ENCODE measurements at places on chromosomes 11 and 22.

- DNase-seq: peak; percentile 50
Measured at GRCh38 chr11:96215110-96215782, 127.7 kb downstream of the MAML2 start.

GRCh38 chr11:76237000-76237649 is 30.8 kb upstream of the WNT11 start:
- DNase-seq: no peak

- no peak for DNase-seq
Measured at GRCh38 chr11:128803011-128803410, 64.1 kb downstream of the KCNJ1 start.

- no peak for DNase-seq
Measured at GRCh38 chr11:123677510-123677909, 23.1 kb upstream of the SCN3B start.

DNA sequence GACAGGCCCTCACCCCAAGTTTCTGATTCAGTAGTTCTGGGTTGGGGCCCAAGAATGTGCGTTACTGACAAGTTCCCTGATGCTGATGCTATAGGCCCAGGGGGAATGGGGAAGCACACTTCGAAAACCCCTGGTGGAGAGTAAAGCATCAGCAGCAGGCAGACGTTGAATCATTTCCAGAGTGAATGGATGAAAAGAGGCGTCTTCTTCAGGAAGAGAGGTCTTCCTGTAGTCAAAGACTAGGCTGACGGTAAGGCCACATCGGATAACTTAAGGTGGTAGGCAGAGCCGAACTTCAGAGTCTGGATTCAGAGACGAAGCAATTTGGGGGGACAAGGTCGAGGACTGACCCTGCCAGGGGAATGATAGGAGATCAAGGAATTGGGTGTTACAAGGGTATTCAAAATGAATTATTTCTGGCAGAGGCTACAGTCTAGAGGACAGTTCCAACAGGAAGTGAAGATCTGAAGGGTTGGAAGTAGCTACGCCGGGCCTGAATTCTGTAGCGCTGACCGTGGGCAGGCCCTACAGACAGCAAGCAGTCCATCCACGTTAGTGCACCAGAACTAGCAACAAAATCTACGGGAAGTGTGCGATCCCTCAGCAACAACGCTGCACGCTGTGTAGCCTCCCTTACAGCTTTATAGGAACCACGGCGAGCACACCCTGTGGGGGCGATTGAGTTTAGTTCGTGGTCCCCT is 862 bp upstream of the CENATAC start:
- DNase-seq: peak; percentile 37

DNA sequence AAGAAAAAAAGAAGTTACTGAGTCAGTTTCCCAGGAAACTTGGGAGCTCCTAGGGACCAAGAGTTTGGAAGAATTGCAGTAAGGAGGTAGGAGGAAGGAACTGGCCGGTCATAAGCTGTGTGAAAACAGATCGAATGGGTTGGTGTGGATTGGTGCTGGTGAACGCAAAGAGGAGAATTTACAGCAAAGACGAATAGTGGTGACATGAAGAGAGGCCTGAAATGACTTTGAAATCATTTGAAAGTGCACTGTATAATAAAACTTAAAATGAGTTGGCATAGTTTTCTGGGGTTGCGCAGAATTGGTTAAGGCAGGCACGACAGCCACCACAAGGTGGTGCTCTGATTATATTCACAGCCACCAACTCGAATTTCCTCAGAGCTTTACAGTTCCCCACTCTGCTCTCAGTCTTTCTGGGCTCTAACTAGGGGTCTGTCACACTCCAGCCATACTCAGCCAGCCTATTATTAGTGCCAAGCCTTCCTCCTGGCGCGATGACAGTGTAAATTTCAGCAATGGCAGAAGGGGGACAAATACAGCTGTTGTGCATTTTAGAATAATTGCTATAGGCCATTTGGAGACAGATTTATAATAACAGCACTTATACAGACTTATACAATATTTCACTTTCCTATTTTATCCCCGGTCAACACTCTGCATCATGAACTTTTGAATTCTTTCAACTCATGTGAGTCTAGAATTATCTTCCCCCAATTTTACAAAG is 8.3 kb upstream of the HTR3B start:
- peak; percentile 47 for DNase-seq

GRCh38 chr11:11864803-11865202 is 23.0 kb downstream of the USP47 start:
- DNase-seq: no peak

DNA sequence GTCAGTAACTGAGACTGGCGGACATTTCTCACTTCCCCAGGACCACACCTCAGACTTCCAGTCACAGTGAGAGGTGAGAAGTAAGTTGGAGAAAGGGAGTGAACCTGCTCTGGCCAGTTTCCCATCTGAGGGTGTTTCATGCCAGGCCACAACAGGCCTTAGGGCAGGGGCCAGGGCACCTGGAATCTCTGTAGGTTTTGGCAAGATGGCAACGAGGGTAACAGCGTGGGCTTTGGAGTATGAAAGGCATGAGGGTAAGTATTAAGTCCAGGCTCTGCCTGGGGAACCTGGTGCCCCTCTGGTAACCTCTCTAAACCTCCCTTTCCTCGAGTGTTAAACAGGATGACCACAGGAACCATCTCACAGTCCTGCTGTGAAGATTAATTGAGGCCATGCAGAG is 28.5 kb upstream of the ABCC8 start:
- DNase-seq: no peak

DNA sequence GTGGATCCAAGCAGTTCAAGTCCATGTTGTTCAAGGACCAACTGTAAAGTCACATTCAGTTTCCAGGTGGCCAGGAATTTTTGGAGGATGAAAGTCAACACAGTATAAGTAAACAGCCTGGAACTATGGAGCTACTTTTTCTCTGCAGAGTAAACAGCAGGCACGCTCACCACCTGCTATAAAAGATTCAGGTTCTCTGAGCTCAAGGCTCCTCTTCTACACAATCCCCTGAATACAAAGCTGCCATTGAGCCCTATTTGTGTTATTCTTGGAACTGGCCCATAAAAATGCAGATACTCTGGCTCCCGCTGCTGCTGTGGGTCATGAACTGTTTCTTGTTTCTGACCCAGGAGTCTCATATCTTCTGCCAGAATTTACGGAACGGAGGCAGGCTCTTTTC is 56.9 kb upstream of the PRR5 start:
- no peak for DNase-seq

- DNase-seq: no peak
Measured at GRCh38 chr22:42335839-42336378, 65.5 kb upstream of the TCF20 start.

GRCh38 chr11:14969901-14970323 is 2.2 kb downstream of the CALCA start:
- peak; percentile 44 for DNase-seq

DNA sequence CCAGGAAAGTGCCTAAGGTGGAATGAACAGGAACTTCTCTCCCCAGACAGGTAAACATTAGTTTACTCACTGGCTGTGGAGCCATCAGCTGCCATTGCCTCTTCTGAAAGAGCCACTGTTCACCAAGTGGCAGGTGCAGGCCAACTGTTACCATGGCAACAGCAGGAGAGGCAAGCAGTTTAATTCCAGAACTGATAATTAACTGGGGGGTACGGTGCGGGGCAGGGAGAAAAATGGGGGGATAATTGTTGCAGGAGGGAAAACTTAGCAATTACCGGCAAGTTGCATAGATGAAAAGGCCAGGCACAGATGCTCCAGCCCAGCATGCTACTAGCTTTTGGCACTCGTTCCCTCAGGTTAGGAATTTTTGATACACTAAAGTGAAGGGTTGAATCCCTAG is 85.1 kb downstream of the TRIM44 start:
- DNase-seq: no peak

DNA sequence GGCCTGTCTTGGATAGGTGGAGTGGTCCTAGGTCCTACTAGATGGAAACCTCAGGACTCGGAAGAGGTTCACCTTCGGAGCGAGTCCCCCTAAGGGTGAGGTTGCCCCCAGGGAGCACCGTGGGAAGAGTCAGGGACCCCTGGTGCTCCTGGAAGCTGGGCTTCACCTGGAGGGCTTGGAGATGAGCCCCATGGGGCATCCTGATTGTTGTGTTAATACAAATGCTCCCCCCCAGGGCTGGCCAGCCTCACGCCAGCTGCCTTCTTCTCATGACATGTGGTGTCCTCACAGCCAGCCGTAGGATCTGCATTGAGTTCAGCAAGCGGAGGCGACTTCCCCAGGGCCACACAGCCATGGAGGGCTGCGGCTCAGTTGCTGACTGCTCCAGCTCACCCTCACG is 1487.5 kb downstream of the BRD1 start:
- DNase-seq: no peak

GRCh38 chr11:47327949-47328348 is 24.6 kb downstream of the MYBPC3 start:
- DNase-seq: no peak

DNA sequence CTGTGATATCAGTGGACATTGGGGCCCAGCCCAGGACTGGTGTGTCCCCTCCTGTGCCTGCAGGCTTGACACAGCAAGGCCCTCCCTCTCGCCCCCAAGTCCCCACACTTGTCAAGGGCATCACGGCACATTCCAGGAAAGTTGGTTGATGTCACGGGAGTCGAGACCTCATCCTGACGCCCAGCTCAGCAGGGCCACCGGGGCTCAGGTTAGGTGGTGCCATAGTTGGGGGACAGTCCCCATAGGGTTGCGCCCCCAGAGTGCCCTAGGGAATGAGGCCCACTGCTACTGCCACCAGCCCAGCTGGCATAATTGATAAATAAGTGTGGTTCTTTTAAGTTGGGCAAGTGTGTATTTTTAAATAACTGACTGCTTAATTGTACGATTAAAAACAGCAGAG is 28.3 kb upstream of the GRAMD4 start:
- DNase-seq: no peak

DNA sequence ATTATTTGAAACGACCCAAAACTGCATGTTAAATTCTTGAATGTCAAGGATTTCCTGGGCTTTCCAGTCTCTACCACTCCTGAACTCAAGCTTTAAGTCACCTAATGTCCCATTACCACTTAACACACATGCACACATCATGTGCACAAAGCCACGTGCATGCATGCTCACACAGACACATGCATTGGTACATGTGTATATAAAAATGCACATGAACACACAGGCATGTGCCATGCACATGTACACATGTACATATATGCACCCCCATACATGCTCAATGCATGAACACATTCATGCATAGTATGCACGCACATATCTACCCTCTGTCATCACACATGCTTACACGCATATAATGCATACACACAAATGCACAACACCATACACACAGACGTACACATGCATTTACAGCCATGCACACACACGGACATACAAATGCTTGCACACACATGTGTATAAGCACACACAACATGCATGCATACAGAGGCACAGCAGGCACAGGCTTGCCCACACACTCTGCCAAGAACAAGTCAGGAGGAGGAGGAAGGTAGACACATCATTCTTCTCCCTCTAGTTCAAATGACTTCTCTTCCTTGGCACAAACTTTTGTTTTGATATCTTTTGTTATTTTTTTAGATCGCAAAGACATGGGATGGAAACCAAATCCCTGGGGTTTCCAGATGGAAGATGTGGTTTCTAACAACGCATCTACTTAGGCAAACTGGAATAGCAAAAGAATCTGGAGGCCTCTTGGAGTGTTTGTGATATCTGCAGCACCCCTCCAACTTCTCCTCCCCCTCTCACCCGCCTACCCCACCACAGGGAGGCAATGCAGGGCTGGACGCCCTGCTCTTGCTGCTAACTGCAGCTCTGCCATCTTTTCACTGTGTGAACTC is 24.6 kb downstream of the RASD2 start:
- DNase-seq: no peak

DNA sequence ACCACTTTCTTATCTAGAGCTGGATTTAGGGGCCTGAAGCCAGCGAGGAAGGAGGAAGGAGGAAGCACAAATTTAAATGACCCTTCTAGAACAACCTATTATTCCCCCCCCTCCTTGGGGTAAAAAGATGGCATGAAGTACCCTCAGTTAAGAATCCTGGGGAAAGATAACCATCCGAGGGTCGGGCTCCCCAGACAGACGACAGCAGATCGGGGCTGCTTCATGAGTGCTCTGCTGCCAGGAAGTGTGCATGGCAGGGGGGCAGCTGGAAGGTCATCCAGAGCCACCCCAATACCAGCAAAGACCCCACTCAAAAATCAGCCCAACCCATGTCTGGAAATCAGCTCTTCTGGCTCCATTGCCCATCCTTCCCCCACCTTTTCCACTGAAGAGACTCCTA is 207.5 kb downstream of the CTTN start:
- no peak for DNase-seq

DNA sequence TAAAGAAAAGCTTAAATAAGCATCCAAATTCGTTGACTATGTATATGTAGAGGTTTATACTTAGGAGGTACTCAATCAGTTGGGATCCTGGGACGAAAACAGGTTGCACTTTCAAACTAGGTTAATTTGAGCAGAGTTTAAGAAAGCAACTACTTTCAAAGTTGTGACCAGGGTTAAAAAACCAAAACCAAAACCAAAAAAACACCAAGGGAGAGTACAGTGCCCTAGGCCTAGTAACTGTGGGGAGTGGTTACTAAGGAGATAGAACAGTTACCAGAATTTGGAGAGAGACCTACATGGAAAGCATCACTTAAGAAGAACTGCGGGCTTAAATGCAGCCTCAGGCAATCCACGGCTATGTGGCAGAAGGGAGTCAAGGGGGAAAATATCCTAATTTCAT is 148.3 kb downstream of the JRKL start:
- no peak for DNase-seq

DNA sequence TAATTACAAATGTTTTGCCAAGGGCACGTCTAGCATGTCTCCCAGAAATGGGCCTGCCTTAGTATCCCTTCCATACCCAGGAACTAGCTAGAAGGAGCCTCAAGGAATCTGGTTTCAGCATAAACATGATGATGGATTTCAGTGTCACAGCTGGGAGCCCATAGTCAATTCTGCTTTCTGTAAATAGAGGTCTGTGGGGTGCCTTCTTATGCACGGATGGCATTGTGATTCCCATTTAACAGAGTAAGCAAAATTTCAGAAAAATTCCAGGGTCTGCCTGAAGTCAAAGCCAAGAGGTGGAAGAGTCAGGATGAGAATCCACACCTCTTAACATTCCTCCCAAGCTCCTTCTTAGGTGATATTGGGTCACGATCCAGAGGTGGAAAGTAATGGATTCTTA is 12.1 kb downstream of the DUSP18 start:
- DNase-seq: no peak

GRCh38 chr22:39456522-39457197 is at the start of gene MGAT3:
TSS of gene MGAT3 (plus strand) at chr22:39457012. CDS start at chr22:39487348, 30,336 bp downstream.
- DNase-seq: no peak

All from CD4-positive, alpha-beta T cell treated with Interleukin-6 for 4 hours (primary cell).